ENCODE measurements at places on chromosomes 5 and 9. TPM values are rescaled to one million over a fixed set of nuclear protein-coding genes. Genes with fewer than 3 reads are reported as not detected.

The SLC34A3 gene
- total RNA-seq: not detected

The SPAAR gene
- 8.6 TPM for total RNA-seq

The KCTD16 gene
- total RNA-seq: under 0.01 TPM

The UIMC1 gene
- total RNA-seq: 61.3 TPM

The LCP2 gene
- total RNA-seq: 21.8 TPM

The PLCXD3 gene
- total RNA-seq: 2.0 TPM

The FPGS gene
- total RNA-seq: 78.6 TPM

The PAEP gene
- total RNA-seq: not detected

The SLC25A2 gene
- 0.98 TPM for total RNA-seq

The PTGS1 gene
- 2.6 TPM for total RNA-seq

The MAP1B gene
- 271 TPM for total RNA-seq

The SURF6 gene
- total RNA-seq: 12.8 TPM

The ZNG1E gene
- total RNA-seq: 25.1 TPM

The GFPT2 gene
- 52.5 TPM for total RNA-seq

The BAAT gene
- not detected for total RNA-seq

The C5orf58 gene
- 0.15 TPM for total RNA-seq

The MSMP gene
- total RNA-seq: not detected

The ANGPTL2 gene
- 51.8 TPM for total RNA-seq

The ADAMTSL2 gene
- 0.33 TPM for total RNA-seq
